ENCODE measurements at places on chromosomes 5 and 9. TPM values are rescaled to one million over a fixed set of nuclear protein-coding genes. Genes with fewer than 3 reads are reported as not detected.

Gene TMEFF1
- 0.28 TPM for total RNA-seq

Gene IFNA2
- not detected for total RNA-seq

Gene PPP2R2B
- not detected for total RNA-seq

Gene ANKDD1B
- 0.68 TPM for total RNA-seq

Gene NTNG2
- not detected for total RNA-seq

Gene CNTNAP3
- total RNA-seq: 11.2 TPM

Gene LMBRD2
- total RNA-seq: 7.9 TPM

Gene HK3
- not detected for total RNA-seq

Gene GFI1B
- not detected for total RNA-seq

Gene IL7R
- total RNA-seq: 0.44 TPM

Gene ARL10
- 1.3 TPM for total RNA-seq

Gene VLDLR
- 5.0 TPM for total RNA-seq

Gene DMRT2
- not detected for total RNA-seq

Gene AK1
- 94.3 TPM for total RNA-seq

Gene C9orf50
- total RNA-seq: not detected

Gene CTSV
- 1.9 TPM for total RNA-seq

Gene OR1Q1
- not detected for total RNA-seq

Gene FIBCD1
- 2.8 TPM for total RNA-seq

Gene LCNL1
- not detected for total RNA-seq

Gene FBXL7
- not detected for total RNA-seq

Gene PLAC8L1
- total RNA-seq: 3.0 TPM

Gene IFNA6
- not detected for total RNA-seq

Gene NTRK2
- total RNA-seq: not detected

Gene PDLIM7
- total RNA-seq: 257 TPM

Gene DEPDC1B
- total RNA-seq: 6.0 TPM

Gene MACROH2A1
- 306 TPM for total RNA-seq

Gene DOK3
- 6.0 TPM for total RNA-seq

Gene FSTL4
- 0.12 TPM for total RNA-seq

Gene CCL21
- total RNA-seq: not detected

Gene NAA35
- total RNA-seq: 36.2 TPM

Gene SLC23A1
- not detected for total RNA-seq

Gene COQ4
- 57.1 TPM for total RNA-seq

Gene APBA1
- 0.07 TPM for total RNA-seq

Gene SNX24
- 98.1 TPM for total RNA-seq

Gene OR13C8
- not detected for total RNA-seq

Gene RGS7BP
- total RNA-seq: not detected

Gene LTC4S
- total RNA-seq: 2.2 TPM

Gene GPX8
- 38.8 TPM for total RNA-seq

Gene PRRX2
- total RNA-seq: not detected

Gene RAD1
- 16.7 TPM for total RNA-seq

Gene TNFSF8
- not detected for total RNA-seq

Gene PIP5KL1
- 5.7 TPM for total RNA-seq

Gene HRH2
- not detected for total RNA-seq

Gene PCDHA10
- total RNA-seq: 0.15 TPM

Gene MEIKIN
- total RNA-seq: not detected
